Nucleus accumbens (tissue), 56 donors: ENCODE measurements at places on chromosomes 4 and X.
A peak's percentile ranks its signal among the peaks of the same experiment; 100 is the strongest.

DNA sequence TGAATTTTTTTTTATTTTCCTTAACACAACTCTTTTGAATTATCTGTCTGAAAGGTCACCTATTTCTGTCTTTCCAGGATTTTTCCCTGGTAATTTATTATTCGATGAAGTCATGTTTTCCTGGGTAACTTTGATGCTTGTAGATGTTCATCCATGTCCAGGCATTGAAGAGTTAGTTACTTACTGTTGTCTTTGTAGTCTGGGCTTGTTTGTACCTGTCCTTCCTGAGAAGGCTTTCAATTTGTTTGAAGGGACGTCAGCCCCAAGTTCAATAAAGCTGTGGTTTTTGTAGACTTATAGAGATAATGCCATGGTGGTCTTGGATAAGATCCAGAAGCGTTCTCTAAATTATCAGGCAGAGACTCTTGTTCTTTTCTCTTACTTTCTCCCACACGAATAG is 252.4 kb upstream of the ARHGAP24 start:
- no peak for DNase-seq

DNA sequence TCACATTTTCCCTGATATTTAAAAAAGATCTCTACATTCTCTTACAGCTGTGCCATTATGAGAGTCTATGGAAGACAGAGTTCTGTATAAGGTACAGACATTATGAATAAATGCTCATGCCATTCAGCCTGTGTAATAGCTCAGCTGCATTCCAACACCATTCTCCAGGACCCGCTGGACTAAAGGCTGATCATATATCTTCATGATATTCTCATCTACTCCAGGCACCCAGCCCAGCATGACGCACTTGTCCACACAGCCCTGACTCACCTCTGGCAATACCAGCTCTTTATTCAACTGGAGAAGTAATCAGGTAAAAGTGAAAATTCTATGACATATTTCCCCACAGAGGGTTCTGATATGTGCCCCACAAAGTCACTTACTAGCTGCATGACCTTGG is 437.5 kb upstream of the FGF16 start:
- no peak for DNase-seq

DNA sequence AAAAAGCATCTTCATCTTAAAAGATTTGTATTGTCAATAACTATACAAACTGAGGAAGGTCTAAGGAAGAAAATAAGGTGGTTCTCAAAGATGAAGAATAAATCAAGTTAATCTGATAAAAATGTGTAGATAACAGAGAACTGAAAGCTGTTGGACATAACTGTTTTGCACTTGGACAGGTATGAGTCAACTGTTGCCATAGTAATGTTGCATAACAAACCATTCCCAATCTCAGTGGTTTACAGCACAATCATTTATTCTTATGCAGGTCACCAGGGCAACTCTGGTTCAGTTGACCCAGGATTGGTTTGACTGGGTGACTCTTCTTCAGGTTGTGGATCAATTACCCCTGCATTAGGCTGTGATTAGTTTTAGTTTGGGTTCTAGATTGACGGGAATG is 2197.7 kb downstream of the ARAP2 start:
- no peak for DNase-seq

DNA sequence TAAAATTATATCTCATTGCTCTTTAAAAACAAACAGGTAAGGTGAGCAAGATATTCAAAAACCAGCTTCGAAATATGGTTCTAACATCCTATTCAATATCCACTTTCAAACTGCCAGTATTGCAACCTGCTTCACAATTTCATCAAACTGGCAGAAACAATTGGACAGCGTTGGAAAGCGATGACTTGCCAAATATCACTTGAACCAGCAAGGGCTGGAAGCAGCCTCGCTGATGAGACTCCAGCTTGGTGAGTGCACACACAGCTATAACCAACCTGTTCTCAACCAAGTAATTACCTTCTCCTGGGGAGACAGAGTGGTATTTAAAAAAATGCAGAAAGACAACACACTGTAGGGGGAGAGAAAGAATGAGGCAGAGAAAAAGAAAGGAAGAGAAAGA is 155.8 kb upstream of the RAI2 start:
- no peak for DNase-seq

GRCh38 chr4:152269448-152270191 is 266.3 kb downstream of the FBXW7 start:
- DNase-seq = no peak

DNA sequence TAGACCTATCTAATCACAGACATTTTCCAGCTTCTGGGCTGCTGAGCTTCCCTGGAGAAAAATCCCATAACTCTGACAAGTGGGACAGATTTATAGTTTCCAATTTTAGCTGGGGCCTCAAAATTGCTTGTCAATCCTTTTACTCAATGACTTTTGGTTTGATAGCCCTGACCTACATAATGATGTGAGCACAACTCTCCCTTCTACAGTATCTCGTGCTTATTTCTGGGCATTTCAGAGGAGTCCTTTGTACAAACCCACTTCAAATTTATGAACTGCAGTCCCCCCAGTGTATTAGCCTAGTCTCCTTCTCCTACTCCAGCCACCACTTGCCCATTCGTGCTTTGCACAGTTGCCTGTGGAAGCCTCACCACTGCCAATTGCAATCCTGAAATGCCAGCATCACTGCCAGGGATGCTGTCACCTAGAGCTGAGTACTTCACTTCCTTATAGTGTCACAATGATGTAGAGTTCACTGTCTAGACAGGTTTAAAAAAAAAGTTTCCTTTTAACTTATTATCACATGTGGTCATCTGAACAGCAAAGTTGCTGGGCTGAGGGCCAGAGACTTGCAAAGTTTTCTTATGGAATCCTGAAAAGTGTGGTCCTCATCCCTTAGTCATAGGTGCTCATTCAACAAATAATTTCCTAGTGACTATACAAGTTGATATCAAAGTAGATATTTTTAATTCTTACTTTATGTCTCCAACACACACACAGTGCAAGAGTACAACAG is 21.2 kb downstream of the TRAM1L1 start:
- no peak for DNase-seq

DNA sequence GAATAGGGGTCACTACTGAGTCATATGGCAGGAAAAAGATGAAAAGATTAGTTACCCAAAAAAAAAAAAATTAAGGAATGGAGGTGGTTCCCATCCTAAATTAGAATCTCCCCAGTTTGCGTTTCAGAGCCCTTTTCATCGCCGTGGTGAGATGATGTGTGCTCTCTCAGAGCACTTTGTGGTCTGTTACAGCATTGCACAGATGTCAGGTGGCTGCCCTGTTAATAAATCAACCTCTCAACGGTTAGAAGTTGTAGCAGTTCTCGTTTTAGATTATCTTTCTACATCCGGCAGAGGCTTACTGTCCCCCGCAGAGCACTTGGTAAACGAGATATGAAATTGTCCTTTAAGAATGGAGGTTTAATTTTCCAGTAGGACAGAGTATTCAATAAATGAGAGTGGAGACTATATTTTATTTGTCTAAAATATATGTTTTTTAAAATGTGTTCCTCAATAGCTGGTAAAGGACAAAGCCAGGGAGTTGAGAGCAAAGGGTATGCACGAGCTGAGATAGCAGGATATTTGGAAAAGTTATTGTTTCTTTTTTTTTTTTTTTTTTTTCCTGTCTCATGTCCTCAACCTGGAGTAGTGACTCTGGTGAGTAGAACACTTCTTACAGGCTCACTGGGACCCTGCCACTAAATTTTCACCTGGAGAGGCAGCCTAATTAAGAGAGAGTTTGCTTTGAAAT is 26.9 kb downstream of the AFF1 start:
- no peak for DNase-seq

DNA sequence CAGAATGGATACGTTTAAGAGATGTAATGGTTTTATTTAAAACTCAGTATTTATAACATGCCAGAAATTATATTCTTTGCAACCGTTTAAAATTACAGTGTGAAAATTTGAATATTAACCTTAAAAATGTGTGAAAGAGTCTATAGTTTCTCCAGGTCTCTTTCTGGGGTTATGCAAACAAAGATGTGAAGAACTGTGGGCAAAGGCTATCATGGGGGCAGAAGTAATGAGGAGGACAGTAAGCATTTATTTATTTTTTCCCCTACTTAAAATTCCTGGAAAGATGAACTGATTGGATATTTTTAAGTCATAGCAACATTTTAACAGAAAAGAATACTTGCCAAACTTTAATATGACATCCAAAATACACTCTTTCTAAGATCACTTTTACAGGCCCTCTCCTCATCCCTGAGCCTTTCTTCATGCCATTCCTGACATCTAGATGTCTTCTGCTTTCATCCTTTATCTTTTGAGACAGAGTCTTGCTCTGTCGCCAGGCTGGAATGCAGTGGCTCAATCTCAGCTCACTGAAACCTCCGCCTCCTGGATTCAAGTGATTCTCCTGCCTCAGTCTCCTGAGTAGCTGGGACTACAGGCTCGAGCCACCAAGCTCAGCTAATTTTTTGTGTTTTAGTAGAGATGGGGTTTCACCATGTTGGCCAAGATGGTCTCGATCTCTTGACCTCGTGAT is 46.1 kb downstream of the TMEM131L start:
- no peak for DNase-seq

GRCh38 chr4:122842984-122843531 is 16.4 kb downstream of the FGF2 start:
- DNase-seq = no peak

DNA sequence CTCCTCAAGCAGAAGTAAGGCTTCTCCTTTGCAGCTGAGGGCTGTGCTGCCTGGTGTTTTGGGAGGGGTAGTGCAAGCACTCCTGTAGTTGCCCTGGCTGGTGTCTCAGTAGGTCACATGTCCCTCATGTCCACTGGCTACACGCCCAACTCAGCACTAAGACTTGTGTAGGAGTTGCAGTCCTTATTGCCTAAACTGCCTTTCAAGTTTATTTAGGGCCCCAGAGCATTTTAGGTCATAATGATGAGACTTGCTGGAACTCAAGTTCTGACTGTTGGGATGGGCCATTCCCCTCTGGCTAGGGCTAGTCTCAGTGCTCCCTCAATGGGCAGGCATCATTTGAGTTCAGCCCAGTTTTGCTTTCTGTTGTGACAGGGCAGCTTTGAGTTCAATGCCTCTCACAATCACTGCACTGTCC is 44.1 kb downstream of the PPM1K start:
- DNase-seq = no peak

- no peak for DNase-seq
Measured at GRCh38 chrX:105822138-105823091, at the start of gene NRK. NRK (plus strand) TSS chrX:105822539; CDS start chrX:105822846, 307 bp downstream.

- no peak for DNase-seq
Measured at GRCh38 chr4:112136551-112136950, 8.7 kb upstream of the FAM241A start.

- DNase-seq = no peak
Measured at GRCh38 chr4:29058531-29058930, 1661.6 kb upstream of the PCDH7 start.

DNA sequence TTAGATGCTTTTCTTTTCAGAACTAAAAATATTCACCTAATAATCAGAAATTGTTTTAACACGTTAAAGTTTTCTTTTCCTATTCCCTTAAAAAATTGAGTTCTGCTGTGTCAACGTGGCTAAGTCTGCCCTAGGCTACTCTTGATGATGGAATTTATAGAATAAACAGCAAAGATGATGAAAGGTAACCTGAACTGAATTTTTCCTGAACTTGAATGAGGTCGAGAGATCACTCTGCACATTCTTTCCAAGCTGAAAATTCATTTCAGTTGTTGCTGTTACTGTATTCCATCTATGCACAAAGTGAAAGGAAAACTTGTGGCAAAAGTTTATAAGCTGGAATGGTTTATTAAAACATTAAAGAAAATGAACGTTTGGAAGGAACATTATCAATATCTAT is 245.9 kb upstream of the GIMD1 start:
- DNase-seq = no peak

DNA sequence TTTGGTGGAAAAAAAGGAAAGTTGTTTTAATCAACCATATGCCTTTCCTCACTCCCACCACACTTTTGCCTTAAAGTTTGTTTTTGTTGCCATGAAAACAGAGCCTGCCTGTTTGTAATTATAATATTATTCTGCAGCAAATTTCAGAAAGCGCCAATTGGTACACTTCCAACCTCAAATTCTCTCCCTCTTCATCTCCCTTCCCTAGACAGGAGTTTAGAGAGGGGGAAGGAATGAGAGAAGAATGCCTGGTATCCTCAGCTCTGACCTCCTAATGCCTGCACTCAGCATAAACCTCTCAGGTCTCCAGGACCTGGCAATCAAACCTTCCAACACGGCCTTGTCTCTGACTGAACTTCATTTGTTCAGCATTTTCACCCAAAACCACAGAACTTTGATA is 138.4 kb upstream of the HCCS start:
- DNase-seq = no peak

GRCh38 chrX:148385471-148385870 is 114.9 kb upstream of the AFF2 start:
- no peak for DNase-seq

GRCh38 chr4:1644891-1645657 is 39.0 kb downstream of the FAM53A start:
- peak; percentile 16 for DNase-seq

DNA sequence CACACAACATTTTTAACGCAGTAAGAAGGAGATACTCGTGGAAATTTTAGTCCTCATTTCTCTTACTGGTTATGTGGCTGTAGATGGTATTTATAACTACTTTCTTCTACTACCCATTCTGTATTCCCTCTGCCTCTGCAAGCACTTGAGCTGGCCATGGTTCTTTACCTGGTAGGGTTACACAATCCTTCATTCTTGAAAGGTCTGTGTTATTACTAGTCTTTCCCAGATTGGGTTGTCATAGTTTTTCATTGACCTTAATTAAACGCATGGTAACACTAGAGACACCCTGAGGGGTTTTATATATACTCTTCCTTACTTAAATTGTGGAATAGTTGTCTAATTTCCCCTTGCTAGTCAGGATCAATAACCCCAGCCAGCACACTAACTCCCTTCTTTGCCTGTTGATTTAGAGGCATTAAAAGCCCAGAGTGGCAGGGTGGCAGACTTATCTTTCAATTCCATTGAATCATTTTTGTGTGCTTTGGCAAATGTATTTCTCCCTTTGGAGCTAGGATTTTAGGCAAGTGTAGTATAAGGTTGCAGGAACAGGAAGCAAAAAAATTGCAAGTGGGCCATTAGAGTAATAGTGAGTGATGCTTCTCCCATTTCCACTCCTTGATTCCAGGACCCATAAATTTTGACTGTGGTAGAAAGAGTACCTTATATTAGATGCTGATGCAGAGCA is 113.6 kb upstream of the EMCN start:
- no peak for DNase-seq

- no peak for DNase-seq
Measured at GRCh38 chr4:93743022-93743421, 85.5 kb upstream of the ATOH1 start.

- DNase-seq = no peak
Measured at GRCh38 chrX:136671006-136671610, 23.1 kb downstream of the CD40LG start.

DNA sequence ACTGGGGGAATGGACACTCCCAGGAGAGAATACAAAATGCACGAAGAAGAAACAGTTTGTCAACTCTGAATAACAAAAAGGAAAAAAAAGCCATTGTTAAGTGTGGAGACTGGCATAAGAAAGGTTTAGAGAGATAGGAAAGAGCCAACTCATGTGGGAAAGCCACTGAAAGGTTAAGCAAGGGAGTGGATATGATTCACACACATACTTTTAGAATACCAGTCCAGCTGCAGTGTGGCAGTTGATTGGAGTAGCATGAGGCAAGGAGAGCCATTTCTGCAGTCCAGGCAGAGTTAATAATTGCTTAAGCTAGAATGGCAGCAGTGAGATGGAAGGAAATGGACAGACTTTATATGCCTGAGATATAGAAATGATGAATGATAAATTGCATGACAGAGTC is 36.9 kb upstream of the ADAD1 start:
- no peak for DNase-seq

GRCh38 chrX:44043496-44043895 is 70.3 kb upstream of the NDP start:
- no peak for DNase-seq

- DNase-seq = no peak
Measured at GRCh38 chrX:10679387-10679786, 59.0 kb upstream of the MID1 start.
